Frontal cortex (tissue), 4 donors: ENCODE measurements at places on chromosomes 11 and 22.
A peak's percentile ranks its signal among the peaks of the same experiment; 100 is the strongest.

DNA sequence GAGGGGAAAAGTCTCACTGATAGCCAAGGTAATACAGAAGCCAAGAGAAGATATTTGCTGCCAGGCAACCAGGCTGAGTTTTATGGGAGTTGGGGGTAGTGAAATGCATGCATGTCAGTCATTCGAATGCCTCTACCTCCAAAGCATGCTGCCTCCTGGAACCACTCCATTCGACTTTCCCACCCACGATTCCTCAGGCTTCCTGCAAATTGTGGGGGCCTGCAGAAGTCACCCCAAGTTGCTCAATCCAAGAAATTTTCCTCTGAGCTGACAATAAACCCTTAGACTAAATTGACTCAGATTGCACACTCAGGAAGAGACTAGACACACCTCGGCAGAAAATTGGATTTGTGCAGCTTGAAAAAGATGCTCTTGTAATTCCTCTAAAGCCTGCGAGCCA lies 73.6 kb upstream of the GRK3 start:
- DNase-seq: no peak

GRCh38 chr22:29737251-29738117 lies 17.7 kb downstream of the CABP7 start:
- DNase-seq: no peak

DNA sequence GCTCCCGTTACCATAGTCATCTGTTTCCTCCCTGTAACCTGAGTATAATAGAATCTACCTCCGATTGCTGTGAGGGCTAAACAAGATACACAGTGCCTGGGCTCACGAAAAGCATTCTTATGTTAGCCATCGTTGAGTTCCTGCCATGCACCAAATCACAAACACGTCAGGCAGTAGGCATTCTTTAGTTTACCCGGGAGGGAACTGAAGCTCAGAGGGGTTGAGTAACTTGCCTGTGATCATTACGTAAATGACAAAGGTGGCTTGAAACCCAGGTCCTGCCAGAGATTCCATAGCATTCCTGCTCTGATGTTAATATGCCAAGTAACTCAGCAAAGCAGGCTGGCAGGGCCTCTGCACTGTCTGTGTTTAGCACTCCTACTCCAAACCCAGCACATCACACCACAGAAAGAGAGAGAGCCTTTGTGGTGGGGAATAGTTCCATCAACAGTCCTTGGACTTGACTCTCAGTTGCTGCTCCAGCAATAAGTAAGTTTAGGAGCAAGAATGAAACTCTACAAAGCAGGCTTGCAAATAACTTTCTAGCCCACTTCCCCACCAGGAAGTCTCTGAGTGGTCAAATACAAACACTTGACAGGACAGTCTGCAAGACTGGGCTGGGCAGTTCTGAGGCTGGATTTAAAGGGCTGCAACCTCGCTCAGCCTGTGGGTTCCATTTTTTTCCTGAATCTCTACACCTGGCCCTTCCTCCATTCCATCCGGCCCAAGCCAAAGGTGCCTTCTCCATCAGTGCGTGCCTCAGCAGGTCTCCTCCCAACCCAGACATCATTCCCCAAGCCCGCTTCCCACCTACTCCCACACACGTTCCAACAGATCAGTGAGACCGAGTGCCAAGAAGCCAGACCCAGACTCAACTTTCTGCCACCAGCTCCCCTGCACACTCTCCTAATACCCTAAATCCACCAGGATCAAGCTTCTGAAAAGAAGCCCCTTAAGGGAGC lies 1.1 kb downstream of the SCN2B start:
- DNase-seq: no peak

GRCh38 chr22:31247726-31248125 lies 35.6 kb downstream of the LIMK2 start:
- DNase-seq: no peak

- DNase-seq: no peak
Measured at GRCh38 chr11:61609980-61610366, 29.1 kb upstream of the SYT7 start.

- DNase-seq: no peak
Measured at GRCh38 chr11:106286881-106287504, 209.5 kb downstream of the AASDHPPT start.

DNA sequence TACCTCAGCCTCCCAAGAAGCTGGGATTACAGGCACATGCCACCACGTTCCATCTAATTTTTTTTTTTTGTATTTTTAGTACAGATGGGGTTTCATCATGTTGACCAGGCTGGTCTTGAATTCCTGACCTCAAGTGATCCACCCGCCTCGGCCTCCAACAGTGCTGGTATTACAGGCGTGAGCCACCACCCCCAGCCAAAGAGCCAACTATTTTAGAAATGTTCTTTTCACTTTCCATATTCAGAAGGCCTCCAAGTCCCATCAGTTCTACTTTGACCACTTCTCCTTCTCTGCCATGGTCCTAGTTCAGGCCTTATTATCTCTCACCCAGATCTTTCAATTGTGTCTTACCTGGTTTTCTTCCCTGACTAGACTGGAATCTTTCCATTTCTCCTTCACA lies 48.2 kb downstream of the CCDC83 start:
- DNase-seq: no peak

- no peak for DNase-seq
Measured at GRCh38 chr22:19900707-19901436, 40.7 kb upstream of the COMT start.

DNA sequence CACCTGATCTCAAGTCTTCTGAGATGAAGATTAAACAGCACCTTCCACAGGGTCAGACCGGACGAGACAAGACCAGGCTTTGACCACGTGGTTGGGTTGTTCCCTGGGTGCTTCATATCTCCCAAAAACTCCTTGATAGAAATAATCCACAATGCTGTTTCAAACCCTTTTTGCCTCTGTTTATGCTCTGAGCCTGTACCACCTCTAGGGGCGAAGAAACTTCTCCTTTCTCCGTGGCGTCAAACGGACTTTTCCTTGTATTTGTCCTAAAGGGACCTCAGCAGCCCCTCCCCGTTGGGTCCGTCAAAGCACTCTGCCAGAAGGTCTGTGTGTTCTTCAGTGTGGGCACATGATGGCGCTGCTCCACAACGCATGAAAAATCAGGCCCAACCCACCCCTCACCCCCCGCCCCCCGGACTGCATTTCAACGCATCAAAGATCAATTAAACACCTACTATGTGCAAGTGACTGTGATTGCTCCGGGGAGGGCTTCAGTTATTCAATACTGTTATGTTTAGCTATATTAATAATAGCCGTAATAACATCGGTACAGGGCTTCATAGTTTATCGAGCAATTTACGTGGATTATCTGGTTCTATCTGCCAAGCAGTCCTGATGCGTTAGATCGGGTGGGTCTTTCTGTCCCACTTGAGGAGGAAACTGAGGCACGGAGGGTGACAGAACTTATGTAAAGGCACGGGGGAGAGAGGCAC lies 17.3 kb upstream of the EIF3D start:
- peak; percentile 67 for DNase-seq

DNA sequence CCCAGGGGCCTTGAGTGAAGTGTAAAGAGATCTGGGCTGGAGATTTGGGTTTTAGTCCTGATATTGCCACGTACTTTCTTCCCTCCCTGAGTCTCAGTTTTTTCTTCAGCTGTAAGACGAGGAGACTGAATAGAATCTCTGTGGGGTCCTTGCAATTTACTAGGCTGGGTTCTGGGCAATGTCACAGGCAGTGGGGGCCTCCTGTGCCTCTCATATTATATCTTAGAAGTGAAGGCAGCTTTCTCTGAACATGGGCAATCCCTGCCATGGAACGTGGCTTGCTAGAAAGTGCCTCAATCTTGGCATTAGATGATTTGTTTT lies 62.0 kb upstream of the PTPRJ start:
- no peak for DNase-seq

GRCh38 chr22:26322179-26322905 lies 106.7 kb upstream of the ASPHD2 start:
- no peak for DNase-seq

GRCh38 chr11:99418927-99419720 lies 398.4 kb downstream of the CNTN5 start:
- DNase-seq: no peak

- no peak for DNase-seq
Measured at GRCh38 chr11:73353422-73353821, 22.8 kb upstream of the RELT start.

GRCh38 chr11:73055655-73056354 lies 86.3 kb downstream of the FCHSD2 start:
- no peak for DNase-seq

- DNase-seq: no peak
Measured at GRCh38 chr11:6813656-6814055, 14.2 kb upstream of the OR6A2 start.

- no peak for DNase-seq
Measured at GRCh38 chr11:13373216-13373615, 89.8 kb downstream of the BTBD10 start.

DNA sequence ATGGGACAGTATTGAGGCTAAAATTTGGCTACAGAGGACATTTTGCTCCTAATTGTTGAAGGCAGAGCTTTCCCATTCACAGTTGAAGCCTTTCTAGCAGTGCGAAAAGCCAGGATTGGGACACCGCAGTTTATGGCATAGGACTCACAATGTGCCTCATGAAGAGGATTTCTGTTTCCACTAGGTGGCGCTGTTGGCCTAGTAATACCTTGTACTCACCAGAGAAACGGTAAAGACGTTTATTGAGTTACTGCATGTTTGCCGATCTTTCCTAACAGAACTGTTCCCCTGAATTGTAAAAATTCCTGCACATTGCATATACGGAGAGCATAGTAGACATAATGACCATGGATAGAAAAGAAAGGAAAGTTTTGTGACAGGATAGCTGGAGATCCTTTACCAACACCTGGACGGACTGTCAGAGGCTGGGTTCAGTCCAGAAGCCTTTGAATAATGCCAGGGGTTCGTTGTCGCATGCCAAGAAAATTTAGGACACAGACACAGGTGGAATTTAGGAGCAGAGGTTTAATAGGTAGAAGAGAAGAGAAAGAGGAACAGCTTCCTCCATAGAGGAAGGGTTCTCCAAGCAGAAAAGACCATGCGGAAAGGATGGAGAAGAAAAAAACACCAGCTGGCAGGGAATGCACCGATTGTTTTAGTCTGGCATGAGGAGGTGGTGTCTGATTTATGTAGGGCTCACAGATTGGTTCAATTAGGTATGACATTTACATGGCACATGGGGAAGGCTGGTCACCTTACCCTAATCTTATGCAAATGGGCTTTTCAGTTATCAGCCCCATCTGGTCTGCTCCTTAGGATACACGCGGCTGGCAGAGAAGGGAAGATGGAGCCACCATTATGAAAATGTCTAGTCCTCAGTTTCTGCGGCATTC lies 10.8 kb upstream of the OR51D1 start:
- no peak for DNase-seq

DNA sequence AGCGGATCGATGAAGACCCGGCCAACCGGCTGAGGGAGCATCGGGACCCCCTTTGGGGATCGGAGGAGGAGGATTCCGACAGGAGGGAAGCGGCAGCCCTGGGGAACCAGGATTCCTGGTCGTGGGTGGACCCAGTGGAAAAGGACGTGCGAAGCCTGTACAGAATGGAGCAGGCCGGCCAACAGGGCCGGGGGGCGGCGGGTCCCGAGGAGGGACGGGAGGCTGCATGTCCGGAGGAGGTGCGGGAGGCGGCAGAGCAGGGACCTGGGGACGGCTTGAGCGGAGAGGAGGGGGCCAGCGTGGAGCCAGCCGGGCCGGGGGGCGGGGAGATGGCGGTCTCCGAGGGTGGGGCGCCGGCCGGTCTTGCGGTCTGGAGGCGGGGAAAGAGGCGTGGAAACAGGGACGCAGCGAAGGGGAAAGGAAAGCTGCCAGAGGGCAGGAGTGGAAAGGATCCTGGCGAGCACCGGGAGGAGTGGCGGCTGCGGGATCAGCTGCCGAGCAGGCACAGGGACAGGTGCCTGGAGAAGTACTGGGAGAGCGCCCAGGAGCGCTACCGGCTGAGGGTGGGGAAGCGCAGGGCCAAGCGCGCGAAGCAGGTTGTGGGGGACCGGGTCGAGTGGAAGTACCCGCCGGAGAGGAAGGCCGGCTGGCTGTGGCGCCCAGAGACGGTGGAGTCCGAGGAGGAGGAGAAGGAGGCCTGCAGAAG lies at the start of gene ANO5:
ANO5 (plus strand) TSS at position 444 of the 706 bp plus-strand sequence. CDS start 408 bp downstream, outside the sequence.
- DNase-seq: peak; percentile 59

- DNase-seq: no peak
Measured at GRCh38 chr11:110859240-110859840, 147.1 kb upstream of the ARHGAP20 start.

DNA sequence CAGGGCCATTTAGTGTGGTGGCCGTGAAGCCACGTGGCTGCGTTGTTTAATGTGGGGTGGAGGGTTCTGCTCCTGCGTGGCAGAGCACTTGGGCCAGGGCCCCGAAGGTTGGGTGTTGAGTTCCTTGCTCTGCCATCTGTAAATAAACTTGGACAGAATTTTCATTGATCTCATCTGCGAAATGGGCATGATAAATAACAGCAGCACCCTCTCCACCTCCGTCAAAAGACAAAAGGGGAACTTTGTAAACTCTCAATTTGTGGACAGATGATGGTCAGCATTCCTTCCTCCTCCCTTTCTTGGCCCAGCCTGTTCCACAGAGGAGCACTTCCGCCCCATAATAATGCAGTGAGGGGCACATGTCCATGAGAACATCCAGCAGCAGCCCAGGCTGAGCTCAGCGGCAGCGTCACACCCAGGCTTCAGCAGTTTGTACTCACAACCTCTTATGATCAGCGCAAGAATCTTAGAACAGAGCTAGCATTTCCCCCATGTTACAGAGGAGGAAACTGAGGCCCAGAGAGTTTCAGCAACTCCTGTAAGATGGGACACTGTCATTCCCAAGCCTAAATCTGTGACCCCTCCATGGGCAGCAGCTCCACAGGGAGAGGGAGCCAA lies 874.5 kb downstream of the BRD1 start:
- no peak for DNase-seq

- DNase-seq: no peak
Measured at GRCh38 chr11:126112547-126112946, 49.9 kb upstream of the CDON start.

DNA sequence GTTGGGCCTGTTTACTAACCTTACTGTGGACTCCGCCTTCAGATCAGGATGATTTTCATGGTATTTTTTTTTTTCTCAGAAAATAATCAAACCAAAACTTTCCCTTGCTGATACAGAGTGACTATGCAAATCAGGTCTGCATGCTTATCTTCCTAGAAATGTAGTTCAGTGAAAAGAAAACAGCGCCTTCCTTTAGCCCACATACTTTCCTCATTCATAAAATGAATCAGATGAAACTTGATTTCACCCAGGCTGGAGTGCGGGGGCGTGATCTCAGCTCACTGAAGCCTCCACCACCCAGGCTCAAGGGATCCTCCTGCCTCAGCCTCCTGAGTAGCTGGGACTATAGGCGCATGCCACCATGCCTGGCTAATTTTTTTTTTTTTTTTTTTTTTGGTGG lies 26.0 kb downstream of the ZNRF3 start:
- no peak for DNase-seq

DNA sequence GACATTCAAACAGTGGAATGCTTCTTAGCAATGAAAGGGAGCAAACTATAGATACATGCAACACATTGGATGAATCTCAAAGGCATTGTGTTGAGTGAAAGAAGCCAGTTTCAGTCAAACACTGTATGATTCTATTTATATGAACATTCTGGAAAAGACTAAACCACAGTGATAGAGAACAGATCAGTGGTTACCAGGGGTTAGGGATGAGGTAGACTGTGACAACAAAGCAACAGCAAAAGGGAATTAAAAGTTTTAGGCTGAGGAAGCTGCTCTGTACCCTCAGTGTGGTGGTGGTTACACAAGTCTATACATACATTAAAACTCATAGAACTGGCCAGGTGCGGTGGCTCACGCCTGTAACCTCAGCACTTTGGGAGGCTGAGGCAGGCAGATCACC lies 23.0 kb downstream of the FDX1 start:
- no peak for DNase-seq

GRCh38 chr11:72627594-72628281 lies 46.5 kb downstream of the PDE2A start:
- no peak for DNase-seq

- no peak for DNase-seq
Measured at GRCh38 chr11:73287400-73288101, 15.4 kb downstream of the P2RY6 start.

GRCh38 chr11:81700076-81700475 lies 1033.6 kb downstream of the FAM181B start:
- no peak for DNase-seq
